ENCODE measurements at places on chromosomes 16 and 17. TPM values are rescaled to one million over a fixed set of nuclear protein-coding genes. Genes with fewer than 3 reads are reported as not detected.

The OR3A2 gene
- not detected for total RNA-seq

DNA sequence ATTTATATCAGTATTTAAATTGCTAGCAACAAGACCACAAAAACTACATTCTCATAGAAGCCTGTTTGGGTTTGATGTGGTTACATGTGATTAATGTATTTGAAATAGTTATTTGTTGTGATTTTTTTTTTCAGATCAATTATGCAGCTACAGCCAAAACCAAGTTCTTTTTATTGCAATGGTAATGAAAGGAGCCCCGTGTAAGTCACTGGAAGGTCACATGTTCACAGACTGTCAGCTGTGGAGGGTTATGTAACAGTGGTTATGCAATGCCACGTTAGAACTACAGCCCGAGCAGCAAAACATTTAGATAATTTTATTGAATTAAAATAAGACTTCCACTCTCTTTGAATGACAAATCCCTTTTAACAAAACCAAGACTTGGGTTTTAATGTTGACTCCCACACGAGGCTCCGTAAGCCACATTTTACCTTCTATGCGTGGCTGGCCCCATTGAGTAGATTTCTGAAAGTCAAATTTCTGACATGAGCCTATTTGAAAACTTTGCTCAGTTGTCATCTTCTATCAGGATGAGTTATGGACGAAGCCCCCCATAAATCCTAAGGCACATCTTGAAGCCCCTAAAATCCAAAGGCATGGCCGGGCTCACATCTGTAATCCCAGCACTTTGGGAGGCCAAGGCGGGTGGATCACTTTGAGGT, 41.8 kb upstream of the SEC14L1 start:
- H3K36me3 ChIP-seq = peaks cover 19% of the 10 kb centered on the region
- no peaks in the 10 kb centered on the region for H3K27me3 ChIP-seq
- H3K4me1 ChIP-seq = peaks cover 49% of the 10 kb centered on the region
- peak overlapping the region; percentile 80 for H3K27ac ChIP-seq

GRCh38 chr17:61401389-61402072, 1.9 kb downstream of the TBX2 start:
- peak overlapping the region; percentile 67 for H3K4me3 ChIP-seq
- no peak for DNase-seq
- H3K27me3 ChIP-seq = peaks cover 91% of the 10 kb centered on the region
- H3K4me1 ChIP-seq = peaks cover 56% of the 10 kb centered on the region
- peak overlapping the region; percentile 89 for H3K27ac ChIP-seq

- H3K4me3 ChIP-seq = no peak overlapping the region
- DNase-seq = no peak
- peaks cover 6% of the 10 kb centered on the region for H3K4me1 ChIP-seq
- no peak overlapping the region for H3K27ac ChIP-seq
These were observed 5.8 kb upstream of the MED13 start for GRCh38 chr17:62070900-62071299.

DNA sequence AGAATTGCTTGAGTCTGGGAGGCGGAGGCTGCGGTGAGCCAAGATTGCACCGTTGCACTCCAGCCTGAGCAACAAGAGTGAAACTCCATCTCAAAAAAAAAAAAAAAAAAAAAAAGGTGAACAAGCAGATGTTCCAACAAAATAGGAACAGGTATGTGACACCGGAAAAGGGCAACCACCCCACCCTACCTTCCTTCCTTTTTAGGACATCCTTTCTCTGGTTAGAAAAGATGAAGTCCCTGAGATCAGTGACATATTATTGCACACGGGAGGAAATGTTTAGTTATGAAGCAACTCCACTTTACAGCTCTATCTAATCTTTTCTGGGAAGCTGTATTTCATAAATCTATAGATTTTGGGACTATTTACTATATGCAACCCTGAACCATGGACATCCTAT, 114.2 kb upstream of the MON1B start:
- no peaks in the 10 kb centered on the region for H3K27me3 ChIP-seq
- no peaks in the 10 kb centered on the region for H3K4me1 ChIP-seq
- no peak overlapping the region for H3K4me3 ChIP-seq
- no peaks in the 10 kb centered on the region for H3K36me3 ChIP-seq
- no peak overlapping the region for H3K27ac ChIP-seq

DNA sequence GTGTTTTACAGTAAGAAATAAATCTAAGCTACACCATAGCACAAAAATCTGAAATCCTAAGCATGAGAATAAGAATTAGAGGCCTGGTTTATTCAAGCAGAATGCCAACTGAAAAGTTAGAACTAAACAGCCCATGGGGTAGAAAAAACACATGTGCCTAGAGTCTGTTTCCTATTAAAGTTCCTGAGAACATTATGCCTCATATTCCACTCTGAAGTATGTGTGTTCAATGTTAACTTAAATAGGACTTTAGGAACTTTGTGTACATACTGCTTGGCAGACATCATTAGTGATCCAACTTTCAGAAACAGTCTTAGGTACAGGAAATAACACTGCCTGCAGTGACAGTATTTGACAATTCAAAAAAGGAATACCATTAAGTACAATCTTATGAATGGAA, 18.2 kb downstream of the HEATR6 start:
- no peak for DNase-seq
- H3K4me1 ChIP-seq = no peaks in the 10 kb centered on the region
- H3K27me3 ChIP-seq = no peaks in the 10 kb centered on the region
- peaks cover 99% of the 10 kb centered on the region for H3K36me3 ChIP-seq
- no peak overlapping the region for H3K27ac ChIP-seq

GRCh38 chr17:17940441-17940911, 31.7 kb downstream of the TOM1L2 start:
- no peak overlapping the region for H3K27ac ChIP-seq
- H3K27me3 ChIP-seq = no peaks in the 10 kb centered on the region
- H3K4me3 ChIP-seq = no peak overlapping the region

GRCh38 chr16:62870554-62870953, 834.3 kb upstream of the CDH8 start:
- no peak for DNase-seq
- H3K27ac ChIP-seq = no peak overlapping the region
- no peak overlapping the region for H3K4me3 ChIP-seq
- no peaks in the 10 kb centered on the region for H3K36me3 ChIP-seq
- H3K27me3 ChIP-seq = no peaks in the 10 kb centered on the region

GRCh38 chr17:30354701-30355100, 20.8 kb upstream of the TMIGD1 start:
- H3K4me3 ChIP-seq = no peak overlapping the region
- no peaks in the 10 kb centered on the region for H3K36me3 ChIP-seq
- no peak overlapping the region for H3K27ac ChIP-seq
- H3K27me3 ChIP-seq = no peaks in the 10 kb centered on the region
- no peak for DNase-seq
- no peaks in the 10 kb centered on the region for H3K4me1 ChIP-seq

DNA sequence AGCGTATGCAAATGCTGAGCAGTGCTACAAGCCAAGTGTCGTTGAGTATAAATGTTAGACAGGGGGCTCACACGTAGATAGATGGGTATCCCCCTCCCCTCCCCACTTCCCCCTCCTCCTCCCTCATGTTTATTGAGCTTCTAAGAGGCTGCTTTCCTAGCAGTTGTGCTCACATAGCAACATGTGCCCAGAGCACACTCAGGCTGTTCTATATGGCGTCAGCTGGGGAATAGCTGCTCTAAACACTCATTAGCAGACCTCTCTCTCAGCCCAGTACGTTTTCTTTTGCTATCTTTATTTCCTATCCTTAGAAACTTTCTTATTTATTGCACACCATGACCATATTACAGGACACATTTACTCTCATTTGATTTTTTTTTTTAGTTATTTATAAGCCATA, 1.8 kb downstream of the KCNJ2 start:
- peaks cover 15% of the 10 kb centered on the region for H3K4me1 ChIP-seq
- H3K27me3 ChIP-seq = no peaks in the 10 kb centered on the region
- peaks cover 19% of the 10 kb centered on the region for H3K36me3 ChIP-seq
- no peak for DNase-seq

- no peak overlapping the region for H3K4me3 ChIP-seq
- no peak overlapping the region for H3K27ac ChIP-seq
- no peak for DNase-seq
- H3K27me3 ChIP-seq = no peaks in the 10 kb centered on the region
These were observed 38.4 kb upstream of the VWA3A start for GRCh38 chr16:22053921-22054341.

DNA sequence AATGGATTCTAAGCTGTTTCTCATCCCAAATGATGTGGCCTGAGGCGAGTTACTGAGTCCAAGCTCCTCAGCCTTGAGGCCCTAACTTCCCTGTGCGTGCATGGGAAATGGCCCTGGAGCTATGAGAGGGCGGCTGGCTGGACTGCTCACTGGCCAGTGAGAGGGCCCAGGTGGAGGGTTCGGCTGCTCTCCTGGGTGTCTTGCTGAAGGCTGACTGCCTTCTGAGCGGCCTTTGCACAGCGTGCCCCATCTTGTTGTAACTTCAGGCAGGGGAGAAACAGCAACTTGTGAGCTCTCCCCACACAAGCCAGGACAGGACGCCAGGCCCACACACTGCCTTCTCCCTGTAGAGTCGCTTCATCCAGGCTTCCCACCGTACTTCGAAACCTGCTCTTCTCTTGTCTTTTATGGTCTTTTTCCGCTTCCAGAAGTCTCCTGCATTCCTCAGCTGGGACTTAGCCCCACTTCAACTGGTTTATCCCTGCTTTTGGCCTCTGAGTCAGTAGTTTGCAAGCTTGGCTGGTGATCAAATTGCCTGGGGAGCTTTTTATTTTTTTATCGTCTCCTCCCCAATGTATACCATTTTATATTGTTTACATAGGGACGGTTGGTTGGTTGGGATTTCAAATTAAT, 13.3 kb downstream of the CDH3 start:
- no peak overlapping the region for H3K4me3 ChIP-seq
- DNase-seq = no peak
- no peaks in the 10 kb centered on the region for H3K36me3 ChIP-seq
- H3K27ac ChIP-seq = no peak overlapping the region

DNA sequence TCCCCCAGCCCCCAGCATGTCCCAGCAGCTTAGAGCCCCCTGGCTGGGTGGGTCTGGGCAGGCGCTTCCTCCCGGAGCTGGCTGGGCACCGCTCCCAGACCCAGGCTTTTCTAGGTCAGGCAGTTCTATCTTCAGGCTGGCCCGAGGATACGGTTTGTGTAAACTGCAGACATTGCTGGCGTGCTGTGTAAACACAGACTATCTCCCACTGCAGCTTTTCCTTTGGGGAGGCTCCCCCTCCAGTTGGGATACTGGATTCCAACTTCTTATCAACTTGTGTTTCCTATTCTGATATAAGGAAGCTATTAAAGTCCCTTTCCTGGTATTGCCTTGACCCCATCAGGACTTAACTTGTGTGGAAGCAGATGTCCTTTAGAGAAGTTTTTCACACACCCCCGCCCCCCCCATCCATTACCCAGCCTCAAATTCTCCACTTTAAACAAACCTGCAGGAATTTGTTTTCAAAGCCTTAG, 18.3 kb upstream of the GNA13 start:
- no peak overlapping the region for H3K4me3 ChIP-seq
- H3K4me1 ChIP-seq = peaks cover 21% of the 10 kb centered on the region

DNA sequence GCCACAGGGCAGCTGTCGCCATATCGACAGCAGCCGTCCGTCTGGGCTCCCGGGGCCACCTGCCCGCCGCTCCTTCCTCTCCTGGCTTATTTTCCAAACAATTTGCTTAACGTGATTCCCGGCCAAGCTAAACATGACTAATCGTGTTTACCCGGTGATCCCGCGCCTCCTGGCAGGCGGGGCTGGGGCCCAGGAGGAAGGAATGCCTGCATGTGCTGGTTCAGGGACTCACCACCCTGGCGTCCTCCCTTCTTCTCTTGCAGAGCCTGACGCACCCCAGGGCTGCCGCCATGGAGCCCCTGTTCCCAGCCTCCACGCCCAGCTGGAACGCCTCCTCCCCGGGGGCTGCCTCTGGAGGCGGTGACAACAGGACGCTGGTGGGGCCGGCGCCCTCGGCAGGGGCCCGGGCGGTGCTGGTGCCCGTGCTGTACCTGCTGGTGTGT, 6.1 kb downstream of the SSTR5 start:
- no peaks in the 10 kb centered on the region for H3K4me1 ChIP-seq
- H3K4me3 ChIP-seq = no peak overlapping the region
- no peaks in the 10 kb centered on the region for H3K36me3 ChIP-seq
- H3K27me3 ChIP-seq = peaks cover 74% of the 10 kb centered on the region

DNA sequence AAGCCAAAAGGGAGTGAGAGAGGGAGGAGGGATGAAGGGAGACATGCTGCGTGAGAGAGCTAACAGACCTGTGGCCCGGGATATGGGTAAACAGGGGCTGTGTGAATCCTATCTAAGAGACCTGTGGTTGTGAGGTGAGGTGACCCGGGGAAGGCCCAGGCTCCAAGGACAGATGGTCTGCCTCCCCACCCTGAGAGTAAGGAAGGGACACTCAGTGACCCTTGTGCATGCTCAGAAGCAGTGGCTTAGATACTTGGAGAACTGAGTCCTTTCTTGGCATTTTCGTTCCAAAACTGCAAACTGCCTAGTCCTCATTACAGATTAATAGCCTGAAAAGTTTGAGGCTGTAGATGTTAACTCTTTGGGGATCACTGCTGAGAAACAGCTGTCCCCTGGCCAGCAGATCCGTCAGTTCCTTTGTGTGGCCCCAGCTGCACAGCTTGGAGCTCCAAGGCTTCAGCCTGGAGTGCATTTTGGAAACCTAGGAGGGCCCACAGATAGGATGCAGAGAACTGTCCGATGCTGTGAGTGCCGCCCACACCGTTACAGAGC, 121.6 kb downstream of the SMG6 start:
- peak overlapping the region; percentile 76 for H3K27ac ChIP-seq
- peaks cover 60% of the 10 kb centered on the region for H3K4me1 ChIP-seq
- no peak overlapping the region for H3K4me3 ChIP-seq
- H3K27me3 ChIP-seq = no peaks in the 10 kb centered on the region
- H3K36me3 ChIP-seq = peaks cover 18% of the 10 kb centered on the region

- no peaks in the 10 kb centered on the region for H3K4me1 ChIP-seq
- no peaks in the 10 kb centered on the region for H3K36me3 ChIP-seq
- peaks cover 26% of the 10 kb centered on the region for H3K27me3 ChIP-seq
- DNase-seq = no peak
These were observed 24.4 kb downstream of the DHRS7C start for GRCh38 chr17:9766970-9767369.

DNA sequence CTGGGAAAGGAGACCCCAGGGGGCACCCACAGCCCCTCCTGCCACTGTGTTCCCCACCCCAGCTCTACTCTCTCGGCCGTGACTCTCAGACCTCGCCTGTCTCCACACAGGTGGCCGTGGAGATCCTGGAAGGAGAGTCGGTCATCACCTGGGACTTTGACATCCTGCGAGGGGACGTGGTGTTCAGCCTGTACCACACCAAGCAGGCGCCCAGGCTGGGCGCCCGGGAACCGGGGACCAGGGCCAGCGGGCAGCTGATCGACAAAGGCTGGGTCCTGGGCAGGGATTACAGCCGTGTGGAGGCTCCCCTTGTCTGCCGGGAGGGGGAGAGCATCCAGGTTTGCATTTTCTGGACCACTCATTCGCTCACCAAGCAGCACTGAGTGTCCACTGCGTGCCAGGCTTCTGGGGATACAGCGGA, 25.4 kb downstream of the NAGPA start:
- no peaks in the 10 kb centered on the region for H3K36me3 ChIP-seq
- peaks cover 6% of the 10 kb centered on the region for H3K27me3 ChIP-seq
- H3K27ac ChIP-seq = no peak overlapping the region
- no peak overlapping the region for H3K4me3 ChIP-seq

DNA sequence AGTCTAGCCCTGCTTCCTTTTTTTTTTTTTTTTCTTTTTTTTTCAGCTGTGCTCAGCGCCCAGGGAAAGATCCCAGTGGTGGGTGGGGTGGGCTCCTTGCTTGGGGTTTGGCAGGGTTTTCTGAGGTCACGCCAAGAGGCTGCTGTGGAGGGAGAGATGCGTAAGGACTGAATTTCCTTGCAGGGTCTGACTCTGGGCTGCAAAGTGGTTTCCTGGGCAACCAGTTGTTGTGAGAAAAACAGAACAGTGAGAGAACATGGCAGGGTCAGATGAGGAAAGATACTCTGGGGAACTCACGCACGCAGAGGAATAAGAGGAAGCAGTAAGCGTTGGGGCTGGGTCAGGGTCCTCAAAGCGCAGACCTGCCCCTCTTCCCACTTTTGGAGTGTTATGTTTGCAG, 119.5 kb downstream of the IRF8 start:
- peaks cover 17% of the 10 kb centered on the region for H3K27me3 ChIP-seq
- H3K4me3 ChIP-seq = no peak overlapping the region
- H3K4me1 ChIP-seq = peaks cover 6% of the 10 kb centered on the region
